ENCODE measurements at places on chromosomes 7 and 10. TPM values are rescaled to one million over a fixed set of nuclear protein-coding genes. Genes with fewer than 3 reads are reported as not detected.

The SPAM1 gene
- total RNA-seq, result not detected

The GHRHR gene
- total RNA-seq, result 0.29 TPM

The SDK1 gene
- 0.37 TPM for total RNA-seq

The EPO gene
- not detected for total RNA-seq

The TMEM254 gene
- 21.3 TPM for total RNA-seq

The ZNF25 gene
- 2.0 TPM for total RNA-seq

The AKR1E2 gene
- 6.3 TPM for total RNA-seq

The BCAP29 gene
- total RNA-seq, result 38.2 TPM

The ATP5F1C gene
- total RNA-seq, result 276 TPM

The SLC26A5 gene
- not detected for total RNA-seq

The ZNF3 gene
- total RNA-seq, result 18.5 TPM

The NANOS1 gene
- 3.8 TPM for total RNA-seq
